ENCODE measurements at places on chromosomes 12 and 14. TPM values are rescaled to one million over a fixed set of nuclear protein-coding genes. Genes with fewer than 3 reads are reported as not detected.

ADAM21 gene
- not detected for total RNA-seq

MAP3K9 gene
- 0.41 TPM for total RNA-seq

KRT78 gene
- total RNA-seq: not detected

TAS2R7 gene
- total RNA-seq: not detected

PLEKHG7 gene
- total RNA-seq: not detected

MYBPC1 gene
- total RNA-seq: 2.1 TPM

INHBE gene
- not detected for total RNA-seq

CCDC196 gene
- not detected for total RNA-seq

MYF6 gene
- total RNA-seq: not detected

GRCh38 chr12:65695113-65695865 lies 129.0 kb upstream of the HMGA2 start:
- no peak for DNase-seq

GRCh38 chr14:72600551-72601330 lies 293.2 kb downstream of the DPF3 start:
- no peak for DNase-seq

DNA sequence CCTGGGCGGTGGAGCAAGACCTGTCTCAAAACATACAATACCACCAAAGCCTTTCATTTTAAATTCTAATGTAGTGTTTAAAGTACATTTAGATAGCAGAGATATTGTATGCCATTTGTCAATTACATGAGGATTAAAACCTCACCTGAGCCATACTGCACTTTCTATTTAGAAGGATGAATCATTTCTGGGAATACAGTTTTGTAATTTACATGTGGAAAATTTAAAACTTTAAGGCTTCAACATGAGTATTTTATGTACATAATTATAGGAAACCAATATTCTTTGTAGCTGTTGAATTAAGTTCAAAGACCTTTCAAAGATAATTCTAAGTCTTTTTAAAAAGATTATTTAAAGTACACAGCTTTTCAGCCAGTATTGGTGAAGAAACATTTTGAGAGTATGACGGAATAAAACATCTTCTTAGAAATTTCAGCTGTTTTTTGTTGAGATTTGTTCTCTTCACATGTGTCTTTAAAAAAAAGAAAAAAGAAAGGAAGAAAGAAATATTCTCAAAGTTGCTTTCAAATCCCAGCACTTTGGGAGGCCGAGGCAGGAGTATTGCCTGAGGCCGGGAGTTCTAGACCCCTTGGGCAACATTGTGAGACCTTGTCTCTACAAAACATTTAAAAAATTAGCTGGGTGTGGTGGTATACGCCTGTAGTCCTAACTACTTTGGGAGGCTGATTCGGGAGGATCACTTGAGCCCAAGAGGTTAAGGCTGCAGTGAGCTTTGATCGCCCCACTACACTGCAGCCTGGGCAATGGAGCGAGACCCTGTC lies 34.5 kb upstream of the CCT2 start:
- no peak for DNase-seq

- no peak for DNase-seq
These were observed 4.1 kb upstream of the AQP5 start for GRCh38 chr12:49957570-49957967.

GRCh38 chr12:13289653-13290289 lies 93.2 kb downstream of the EMP1 start:
- DNase-seq: no peak

- peak; percentile 82 for DNase-seq
These were observed 21.3 kb downstream of the TBX3 start for GRCh38 chr12:114662512-114663177.

GRCh38 chr12:24649634-24650033 lies 299.3 kb downstream of the BCAT1 start:
- DNase-seq: no peak

- no peak for DNase-seq
These were observed 197.7 kb upstream of the CNOT2 start for GRCh38 chr12:70045514-70045913.

DNA sequence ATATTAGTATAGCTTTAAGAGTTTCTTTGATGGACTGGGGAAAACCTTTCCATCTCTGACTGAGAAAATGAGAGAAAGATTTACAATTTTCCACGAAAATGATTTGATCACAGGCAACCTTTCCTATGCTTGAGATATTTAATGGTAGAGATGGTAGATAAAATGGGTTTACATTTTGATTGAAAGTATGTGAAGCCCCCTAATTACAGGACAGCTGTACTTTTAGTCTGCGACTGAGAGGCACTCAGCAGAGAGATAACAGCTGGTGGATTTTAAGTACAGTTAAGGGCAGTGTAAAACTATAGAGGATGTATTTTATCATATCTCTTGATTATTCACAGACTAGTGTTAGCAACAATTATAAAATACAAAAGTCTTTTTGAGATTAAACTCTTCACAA lies 40.7 kb downstream of the C12orf50 start:
- DNase-seq: no peak

DNA sequence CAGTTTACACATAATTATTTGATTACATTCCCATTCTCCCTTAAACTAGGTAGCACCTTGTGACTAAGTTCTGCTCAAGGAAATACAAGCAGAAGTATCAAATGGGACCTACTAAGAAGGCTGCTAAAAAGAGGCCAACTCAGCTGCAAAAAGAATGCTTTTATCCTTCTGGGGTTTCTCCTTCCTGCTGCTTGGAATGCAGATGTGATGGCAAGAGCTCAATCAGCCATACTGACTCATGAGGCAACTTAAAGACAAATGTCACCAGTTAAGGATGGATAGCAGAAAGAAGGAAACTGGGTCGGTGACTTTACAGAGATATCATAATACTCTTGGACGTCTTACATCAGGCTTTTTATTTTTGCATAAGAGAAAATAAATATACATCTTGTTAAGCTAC lies 38.0 kb upstream of the RAP1B start:
- DNase-seq: no peak

- DNase-seq: no peak
These were observed 296.4 kb downstream of the FOXG1 start for GRCh38 chr14:29062976-29063375.

DNA sequence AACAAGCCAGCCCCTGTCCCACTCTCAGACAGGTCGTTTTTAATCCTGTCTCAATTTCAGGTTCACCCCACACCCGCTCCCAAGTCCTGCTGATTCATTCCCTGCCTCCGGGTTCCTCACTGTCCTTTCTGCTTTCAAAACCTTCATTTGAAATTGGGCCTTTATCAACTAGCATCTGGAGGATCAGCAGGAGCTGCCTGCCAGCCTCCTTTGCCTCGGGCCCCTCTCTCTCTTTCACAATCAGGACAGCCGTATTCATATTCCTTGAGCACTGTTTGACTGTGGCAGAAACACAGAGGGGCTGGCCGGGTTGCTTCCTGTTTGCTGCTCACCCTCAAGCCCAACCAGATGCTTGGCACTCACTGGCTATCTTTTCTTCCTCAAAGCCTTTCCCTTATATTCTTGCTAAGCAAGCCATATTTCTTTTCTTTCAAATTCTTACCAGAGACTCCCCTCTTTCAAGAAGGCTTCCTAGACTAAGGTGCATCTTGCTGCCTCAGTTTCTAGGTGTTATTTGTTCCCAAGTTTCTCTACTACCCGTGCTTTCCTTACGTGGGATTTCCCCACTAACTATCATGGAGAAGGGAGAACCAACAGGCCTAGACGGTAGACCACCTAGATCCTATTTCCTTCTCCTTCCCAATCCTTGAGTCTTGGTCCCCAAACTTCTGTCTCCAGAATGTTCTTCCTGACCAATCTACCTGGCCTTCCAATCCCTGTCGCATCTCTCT lies 3.0 kb downstream of the GALNT6 start:
- DNase-seq: peak; percentile 74

GRCh38 chr12:107503129-107503855 lies 182.3 kb upstream of the PWP1 start:
- DNase-seq: no peak

DNA sequence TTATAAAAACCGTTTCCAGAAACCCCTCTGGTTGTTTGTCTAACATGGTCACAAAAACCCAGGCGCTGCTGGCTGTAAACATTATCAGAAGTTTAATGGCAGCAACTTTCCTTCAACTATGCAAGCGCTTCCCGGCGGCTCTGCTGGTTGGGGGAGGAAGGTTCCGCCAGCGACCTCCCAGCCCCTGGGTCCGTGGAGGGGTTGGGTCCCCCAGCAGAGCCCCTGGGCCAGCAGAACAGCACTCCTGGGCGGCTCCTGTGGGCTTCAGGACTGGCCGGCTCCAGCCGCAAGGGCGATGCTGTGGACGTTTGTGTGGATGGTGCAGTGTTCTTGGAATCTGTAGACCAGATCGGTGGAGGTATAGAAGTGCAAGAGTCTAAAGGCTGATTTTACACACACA lies 26.0 kb downstream of the LRCOL1 start:
- no peak for DNase-seq

DNA sequence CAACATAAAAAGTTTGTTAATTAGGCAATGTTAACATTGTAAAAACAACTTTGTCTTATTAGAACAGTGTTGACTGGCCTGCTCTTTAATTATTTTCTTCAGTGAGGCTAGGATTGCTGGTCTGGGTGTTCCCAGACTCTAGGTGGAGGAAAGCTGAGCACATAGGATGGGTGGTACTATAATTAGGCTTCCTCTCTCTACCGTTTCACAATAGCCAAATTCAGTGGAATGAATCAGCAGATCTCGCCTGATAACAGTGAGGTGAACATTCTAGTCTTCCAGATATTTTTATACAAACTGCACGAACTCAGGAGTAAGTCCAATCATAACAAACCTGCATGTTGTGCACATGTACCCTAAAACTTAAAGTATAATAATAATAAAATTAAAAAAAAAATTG lies 11.9 kb downstream of the PTGDR start:
- DNase-seq: no peak

- DNase-seq: no peak
These were observed 24.1 kb downstream of the DUSP16 start for GRCh38 chr12:12538535-12538934.

GRCh38 chr12:113894697-113895096 lies 71.4 kb downstream of the RBM19 start:
- DNase-seq: no peak

DNA sequence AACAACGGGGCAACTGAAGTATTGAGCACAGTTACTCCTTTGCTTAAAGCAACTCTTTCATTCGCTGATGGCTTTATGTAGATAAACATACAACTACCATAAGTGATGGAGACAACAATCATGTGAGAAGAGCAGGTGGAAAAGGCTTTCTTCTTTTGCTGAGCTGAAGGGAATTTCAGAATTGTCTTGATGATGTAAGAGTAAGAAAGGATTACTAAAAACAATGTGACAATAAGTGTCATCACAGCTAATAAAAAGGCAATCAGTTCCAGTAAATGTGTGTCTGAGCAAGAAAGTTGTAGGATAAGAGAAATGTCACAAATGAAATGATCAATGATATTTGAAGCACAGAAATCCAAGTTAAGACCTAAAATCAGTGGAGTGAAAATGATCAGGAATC lies 647 bp downstream of the OR6C70 start:
- no peak for DNase-seq

GRCh38 chr14:64763085-64763782 lies 59.0 kb downstream of the PLEKHG3 start:
- no peak for DNase-seq

DNA sequence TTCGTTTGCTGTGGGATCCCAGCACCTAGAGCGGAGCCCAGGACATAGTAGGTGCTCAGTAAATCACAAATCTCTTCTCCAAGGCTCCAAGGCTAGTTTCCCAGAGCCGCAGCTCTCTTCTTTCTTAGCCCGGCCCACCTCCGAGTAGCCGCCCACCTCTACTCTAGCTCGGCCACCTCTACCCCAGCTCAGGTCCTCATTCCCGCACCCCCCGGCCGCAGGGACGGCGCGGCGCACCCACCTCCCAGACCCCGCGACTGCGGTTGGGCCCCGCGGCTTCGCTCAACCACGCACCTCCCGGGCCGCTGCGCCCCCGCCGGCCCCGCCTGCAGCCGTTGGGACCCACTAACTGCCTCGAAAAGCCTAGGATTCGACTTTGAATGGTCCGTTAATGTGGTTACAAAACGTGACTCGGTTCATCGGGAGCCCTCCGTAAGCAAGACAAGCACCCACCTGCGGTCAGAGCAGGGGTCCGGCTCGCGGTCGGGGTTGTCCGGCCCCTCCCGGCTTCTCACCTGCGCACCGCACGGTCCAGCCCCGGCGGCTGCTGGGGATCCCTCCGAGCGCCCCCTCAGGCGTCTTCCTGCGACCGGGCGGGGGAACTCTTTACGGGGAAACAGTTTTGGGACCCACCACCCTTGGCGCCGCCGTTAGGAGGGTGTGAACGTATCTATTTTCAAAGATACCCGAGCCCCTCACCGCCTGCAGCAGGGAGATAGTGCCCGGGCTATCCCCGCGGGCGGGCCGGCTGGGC lies at the start of gene SLC2A14:
TSS of gene SLC2A14 (minus strand) at position 350 of the 754 bp plus-strand sequence. CDS start 3,035 bp downstream, outside the sequence.
- DNase-seq: no peak

- DNase-seq: peak; percentile 95
These were observed 8.8 kb downstream of the ALDH2 start for GRCh38 chr12:111775205-111776193.

DNA sequence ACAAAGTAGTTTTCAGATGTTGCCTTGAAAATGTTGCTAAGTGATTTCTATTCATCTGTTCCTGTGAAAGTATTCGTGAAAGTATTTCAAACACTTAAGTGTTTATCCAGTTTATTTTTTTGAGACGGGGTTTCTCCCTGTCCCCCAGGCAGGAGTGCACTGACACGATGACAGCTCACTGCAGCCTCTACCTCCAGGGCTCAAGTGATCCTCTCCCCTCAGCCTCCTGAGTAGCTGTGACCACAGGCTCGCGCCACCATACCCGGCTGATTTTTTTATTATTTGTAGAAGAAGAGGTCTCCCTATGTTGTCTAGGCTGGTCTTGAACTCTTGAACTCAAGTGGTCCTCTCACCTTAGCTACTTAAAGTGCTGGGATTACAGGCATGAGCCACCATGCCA lies 1.7 kb downstream of the ZDHHC17 start:
- no peak for DNase-seq

DNA sequence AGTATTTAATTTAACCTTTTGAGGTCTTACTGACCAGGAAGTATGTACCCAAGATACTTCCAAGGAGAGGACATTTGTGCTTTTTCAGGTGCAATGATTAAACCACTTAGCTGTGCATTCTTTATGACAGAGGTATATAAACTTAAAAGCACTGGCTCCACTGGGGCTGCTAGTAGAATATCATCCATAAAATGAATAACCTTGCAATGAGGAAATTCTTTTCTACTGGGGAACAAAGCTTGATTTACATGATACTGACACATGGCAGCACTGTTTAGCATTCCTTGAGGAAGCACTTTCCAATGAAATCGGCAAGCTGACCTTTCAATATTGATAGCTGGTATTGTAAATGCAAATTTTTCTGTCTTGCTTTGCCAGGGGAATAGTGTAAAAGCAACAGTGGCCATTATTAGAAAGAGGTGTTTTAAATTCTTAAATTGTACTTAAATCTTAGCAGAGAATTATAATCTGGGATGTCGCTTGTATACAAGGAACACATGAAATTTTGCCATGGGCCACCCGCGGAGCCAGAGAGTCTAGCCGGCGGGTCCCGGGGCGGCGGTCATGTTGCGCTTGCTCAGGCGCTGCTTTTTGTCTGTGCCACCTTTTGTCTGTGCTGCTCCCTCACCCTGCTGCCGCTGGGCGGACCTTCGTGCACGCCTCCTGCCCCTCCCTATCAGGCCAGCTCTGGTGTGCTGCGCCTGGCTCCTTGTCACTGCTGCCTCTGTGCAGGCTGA lies 20.9 kb upstream of the BLTP3B start:
- peak; percentile 87 for DNase-seq

Data from sigmoid colon (tissue), 7 donors.